ENCODE measurements at places on chromosomes 5 and 9.

DNA sequence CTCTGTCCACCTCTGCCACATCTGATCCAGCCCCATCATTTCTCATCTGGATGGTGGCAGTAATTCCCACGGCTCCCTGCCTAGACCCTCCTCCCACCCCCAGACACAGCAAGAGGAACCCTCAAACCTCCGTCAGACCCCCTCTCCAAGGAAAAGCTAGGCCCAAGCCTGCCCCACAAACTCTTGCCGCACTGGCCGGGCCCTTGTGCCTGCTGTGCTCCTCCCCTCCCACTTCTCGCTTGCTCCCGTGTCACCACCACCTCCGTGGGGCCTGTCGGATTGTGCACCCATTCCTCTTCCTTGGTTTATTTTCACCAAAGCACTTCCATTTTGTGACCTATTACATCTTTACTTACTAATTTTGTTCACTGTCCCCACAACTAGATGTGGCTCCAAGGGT lies 14.2 kb downstream of the BARX1 start:
- DNase-seq = no peak

DNA sequence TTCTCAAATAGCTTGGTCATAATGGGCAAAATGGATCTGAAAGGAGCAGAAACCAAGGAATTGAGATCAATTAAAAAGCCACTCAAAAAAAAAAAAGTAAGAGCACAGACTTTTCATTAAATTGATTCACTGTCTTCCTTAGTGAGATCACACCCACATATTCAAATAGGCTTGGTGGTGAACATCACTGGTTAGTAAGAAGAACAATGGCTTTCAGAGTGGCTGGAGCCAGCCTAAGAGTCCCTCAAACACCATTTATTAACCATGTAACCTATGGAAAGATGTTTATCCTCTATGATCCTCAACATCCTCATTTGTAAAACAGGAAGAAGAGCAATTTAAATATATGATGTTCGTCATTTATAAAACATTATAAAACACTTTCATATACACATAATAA lies 12.4 kb downstream of the CCDC112 start:
- DNase-seq = no peak

DNA sequence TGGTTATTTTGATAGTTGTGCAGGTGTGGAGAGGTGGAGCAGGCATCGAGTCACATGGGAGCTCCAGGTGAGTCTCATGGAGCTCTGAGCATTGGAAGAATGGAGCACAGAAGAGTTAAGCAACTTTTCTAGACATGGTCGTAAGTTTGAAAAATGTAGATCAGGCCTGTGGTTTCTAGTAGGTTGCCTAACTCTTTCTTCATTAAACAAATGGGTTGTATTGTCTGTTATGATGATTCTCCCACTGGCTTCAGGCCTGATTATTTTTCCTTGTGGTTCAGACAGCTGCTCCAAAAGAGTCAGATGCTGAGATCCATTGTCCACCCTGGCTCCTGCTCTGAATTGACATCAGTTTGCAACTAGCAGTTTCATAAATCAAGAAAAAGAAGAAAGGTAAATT lies 80.3 kb upstream of the RPS23 start:
- DNase-seq = no peak

DNA sequence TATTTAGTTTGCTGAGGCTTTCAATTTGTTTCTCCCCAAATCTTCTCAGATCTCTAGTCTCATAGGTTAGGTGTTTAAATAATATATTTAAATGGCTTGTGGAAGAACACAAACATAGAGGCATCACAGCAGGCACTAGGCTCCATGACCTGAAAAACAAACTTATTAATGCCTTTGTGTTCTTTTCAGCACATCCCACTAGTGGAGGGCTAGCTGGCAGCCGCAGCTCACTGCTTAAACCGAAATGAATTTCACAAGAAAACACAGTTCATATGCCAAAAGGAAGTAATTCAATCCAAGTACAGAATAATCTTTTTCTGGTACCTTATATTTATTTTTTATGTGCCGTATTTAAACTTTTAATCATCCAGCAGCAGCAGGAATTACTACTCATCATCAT lies 382.5 kb downstream of the PLK2 start:
- no peak for DNase-seq

- DNase-seq = no peak
These were observed 7.0 kb downstream of the DOLK start for GRCh38 chr9:128940271-128940921.

DNA sequence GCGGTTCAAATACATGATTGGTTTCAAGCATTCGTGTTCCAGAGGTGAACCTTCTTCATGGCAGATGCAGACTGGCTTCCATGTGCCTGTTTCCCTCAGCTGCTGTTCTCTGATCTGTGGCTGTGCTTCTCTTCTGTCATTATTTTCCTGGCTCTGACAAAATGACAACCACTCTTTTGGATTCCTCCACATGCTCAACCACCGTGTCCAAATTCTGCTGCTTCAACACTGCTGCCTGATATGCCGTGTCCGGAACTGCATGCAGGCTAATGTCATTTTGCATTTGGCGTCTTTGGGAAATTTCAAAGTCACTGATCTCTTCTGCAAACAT lies 368.7 kb upstream of the ZNF608 start:
- DNase-seq = no peak

- no peak for DNase-seq
These were observed 66.9 kb upstream of the UBTD2 start for GRCh38 chr5:172350212-172351181.

DNA sequence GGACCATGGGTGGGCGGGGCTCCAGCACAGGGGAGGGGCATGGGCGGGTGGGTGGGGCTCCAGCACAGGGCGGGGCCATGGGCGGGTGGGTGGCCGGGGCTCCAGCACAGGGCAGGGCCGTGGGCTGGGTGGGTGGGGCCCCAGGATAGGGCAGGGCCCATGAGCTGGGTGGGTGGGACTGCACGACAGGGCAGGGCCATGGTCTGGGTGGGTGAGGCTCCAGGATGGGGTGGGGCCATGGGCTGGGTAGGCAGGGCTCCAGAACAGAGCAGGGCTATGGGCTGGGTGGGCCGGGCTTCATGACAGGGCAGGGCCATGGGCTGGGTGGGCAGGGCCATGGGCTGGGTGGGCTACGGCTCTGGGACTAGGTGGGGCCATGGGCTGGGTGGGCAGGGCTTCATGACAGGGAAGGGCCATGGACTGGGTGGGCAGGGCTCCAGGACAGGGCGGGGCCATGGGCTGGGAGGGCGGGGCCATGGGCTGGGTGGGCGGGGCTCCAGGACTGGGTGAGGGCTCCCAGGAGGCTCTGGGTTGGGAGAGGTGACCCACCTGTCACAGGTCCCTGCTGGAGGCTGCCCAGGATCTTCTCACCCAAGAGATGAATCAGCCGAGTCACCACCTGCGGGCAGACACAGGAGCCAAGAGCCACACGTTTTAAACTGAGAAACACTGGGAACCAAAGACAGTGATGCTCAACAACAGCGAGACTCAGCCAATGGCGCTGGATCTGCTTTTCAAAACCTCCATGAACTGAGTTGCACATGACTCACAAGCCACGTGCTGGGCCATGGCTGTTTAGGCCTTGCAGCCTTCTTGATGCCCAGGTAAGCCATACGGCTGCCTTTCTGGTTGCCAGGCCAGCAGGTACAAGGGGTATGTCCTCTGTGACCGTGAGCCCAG lies 33.6 kb upstream of the NSMF start:
- DNase-seq = no peak

DNA sequence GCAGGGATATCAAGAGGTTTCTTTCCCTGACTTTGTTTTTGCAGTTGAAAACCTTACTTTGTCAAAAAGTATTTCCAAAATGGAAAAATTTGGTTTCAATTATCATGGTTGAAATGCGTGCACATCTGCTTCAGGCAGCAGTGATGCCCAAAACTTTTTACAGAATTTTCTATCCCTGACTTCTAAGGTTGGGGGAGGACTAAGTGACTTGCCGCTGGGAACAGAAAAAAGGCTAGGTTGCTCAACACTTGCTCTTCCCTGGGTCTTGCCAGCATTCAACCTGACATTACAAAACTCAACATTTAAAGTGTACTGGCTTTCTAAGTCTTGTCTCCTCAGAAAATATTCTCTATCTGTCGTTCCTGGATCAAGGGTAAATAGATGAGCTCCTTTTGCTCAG lies 4.7 kb downstream of the KLHL3 start:
- no peak for DNase-seq

DNA sequence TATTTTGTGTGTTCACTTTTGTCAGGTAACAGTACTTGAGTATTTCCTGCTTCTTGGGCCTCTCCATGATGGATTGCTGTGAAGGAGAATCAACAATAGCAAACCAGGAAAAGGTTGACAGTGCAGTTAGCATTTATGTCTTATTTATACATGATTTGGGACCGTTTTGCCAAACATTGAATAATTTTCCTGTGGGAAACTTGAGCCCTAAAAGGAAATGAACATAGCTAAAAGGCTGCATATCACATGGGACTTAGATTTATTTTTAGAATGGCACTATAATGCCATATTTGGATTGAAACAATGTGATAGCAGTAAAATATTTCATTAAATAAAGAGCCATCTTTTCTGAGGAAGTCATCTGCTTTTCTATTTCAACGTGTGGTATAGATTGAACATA lies 15.3 kb downstream of the GPR21 start:
- peak; percentile 81 for DNase-seq

DNA sequence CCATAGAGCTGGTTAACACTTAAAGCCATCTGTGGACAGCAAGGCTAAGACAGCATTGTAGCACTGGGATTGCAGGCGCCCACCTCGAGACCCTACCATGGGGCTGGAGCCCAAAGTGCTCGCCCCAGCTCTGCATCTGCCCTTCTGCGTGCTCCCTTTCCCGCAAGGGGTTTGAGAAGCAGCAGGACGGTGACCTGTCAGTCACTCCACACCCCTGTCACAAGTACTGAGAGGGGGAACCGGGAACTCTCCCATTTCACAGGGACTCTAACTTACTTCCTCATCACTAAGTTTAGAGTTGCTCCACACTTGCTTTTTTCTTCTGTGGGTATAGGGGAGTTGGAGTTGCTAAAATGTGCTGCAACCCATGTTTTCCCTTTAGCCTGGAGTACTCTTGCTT lies 273.2 kb downstream of the SMARCA2 start:
- DNase-seq = no peak

DNA sequence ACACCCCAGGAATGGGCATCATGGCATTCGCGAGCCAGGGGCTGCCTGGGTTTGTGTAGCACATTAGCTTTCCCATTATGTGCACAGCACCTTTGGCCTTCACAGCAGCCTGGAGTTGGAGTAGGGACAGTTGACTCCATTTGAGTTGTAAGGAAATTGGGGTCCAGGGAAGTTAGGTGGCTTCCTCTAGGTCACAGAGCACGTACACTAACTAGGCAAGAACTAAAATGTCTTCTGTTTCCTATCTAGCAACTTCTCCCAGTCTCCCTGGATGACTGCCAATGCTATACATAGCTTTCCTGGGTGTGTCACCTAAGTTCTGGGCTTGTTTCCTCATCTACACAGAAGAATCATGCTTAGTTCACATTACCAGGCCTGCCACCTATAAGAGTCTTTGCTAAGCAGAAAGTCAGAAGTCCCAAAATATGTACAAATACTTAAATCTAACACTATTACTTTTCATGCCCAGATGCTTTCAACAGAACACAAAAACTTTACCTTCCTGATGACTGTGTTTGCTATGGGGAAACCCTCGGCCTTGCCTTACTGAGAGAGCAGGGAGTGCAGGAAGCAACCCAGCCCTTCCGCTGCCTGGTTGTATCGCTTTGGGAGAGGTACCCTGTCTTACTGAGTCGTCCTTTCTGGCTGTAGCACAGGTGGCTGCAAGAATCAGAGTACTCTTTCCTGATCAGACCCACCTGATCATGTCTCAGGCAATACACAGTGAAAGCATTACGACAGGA lies 12.0 kb downstream of the MACROH2A1 start:
- DNase-seq = peak; percentile 91

- DNase-seq = no peak
These were observed 39.7 kb downstream of the PAM start for GRCh38 chr5:102794677-102795331.

DNA sequence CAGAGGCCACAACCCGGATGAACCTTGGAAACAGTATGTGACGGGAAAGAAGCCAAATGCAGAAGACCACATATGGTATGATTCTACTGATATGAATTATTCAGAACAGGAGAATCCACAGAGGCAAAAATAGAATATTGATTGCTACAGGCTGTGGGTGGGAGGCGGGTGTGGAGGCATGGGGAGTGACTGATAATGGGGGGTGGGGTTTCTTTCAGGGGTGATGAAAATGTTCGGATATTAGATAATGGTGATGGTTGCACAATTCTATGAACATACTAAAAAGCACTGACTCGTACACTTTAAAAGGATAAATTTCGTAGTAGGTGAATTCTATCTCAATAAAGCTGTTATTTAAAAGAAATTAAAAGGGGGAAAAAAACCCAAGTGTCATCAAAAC lies 10.7 kb downstream of the IL4 start:
- no peak for DNase-seq

DNA sequence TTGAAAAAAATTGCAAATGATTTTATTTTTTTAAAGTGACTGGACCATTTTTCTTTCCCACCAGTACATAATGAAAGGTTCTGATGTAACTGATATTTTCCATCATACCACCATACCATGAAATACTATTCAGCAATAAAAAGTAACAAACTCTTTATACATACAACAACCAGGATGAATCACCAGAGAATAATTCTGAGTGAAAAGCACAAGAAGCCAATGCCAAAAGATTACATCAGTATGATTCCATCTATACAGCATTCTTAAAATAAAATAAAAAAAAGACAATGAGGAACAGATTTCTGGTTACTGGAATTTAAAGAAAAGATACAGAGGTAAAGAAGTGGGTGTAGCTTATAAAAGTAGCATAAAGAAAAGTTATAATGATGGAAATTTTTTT lies 423.7 kb upstream of the ST8SIA4 start:
- peak; percentile 1 for DNase-seq

DNA sequence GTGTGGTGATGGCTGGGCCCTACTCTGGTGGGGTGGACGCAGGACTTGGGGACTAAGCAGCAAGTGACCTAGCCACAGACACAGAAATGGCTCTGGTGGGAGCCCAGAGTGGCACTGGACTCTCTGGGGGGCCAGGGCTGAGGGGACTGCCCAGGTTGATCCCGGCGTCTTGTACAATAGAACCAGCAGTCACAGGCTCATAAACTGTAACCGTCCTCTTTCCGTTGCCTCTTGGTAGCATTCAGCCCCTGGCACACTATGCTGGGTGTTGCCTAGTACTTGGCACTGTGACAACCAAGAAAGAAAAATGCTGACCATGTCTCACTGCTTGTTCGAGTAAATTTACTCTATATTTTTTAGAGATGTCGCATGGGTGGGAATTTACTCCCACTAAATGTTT lies 80.5 kb downstream of the DAB2IP start:
- no peak for DNase-seq

GRCh38 chr9:14433351-14434157 lies 119.6 kb upstream of the NFIB start:
- peak; percentile 62 for DNase-seq

GRCh38 chr9:28120184-28120583 lies 546.9 kb upstream of the C9orf72 start:
- no peak for DNase-seq

GRCh38 chr5:96597438-96598020 lies 64.6 kb upstream of the CAST start:
- peak; percentile 60 for DNase-seq

- DNase-seq = peak; percentile 23
These were observed 45.1 kb downstream of the TTC1 start for GRCh38 chr5:160054047-160054446.

GRCh38 chr5:67203701-67204074 lies 7.1 kb upstream of the CD180 start:
- no peak for DNase-seq

- no peak for DNase-seq
These were observed 245.4 kb upstream of the ANKH start for GRCh38 chr5:15116996-15117395.

- no peak for DNase-seq
These were observed 3.1 kb upstream of the ENTPD8 start for GRCh38 chr9:137444106-137444790.

Measured in HCEC 1CT (cell line).